ENCODE measurements at places on chromosomes 1 and 21. TPM values are rescaled to one million over a fixed set of nuclear protein-coding genes. Genes with fewer than 3 reads are reported as not detected.

DNA sequence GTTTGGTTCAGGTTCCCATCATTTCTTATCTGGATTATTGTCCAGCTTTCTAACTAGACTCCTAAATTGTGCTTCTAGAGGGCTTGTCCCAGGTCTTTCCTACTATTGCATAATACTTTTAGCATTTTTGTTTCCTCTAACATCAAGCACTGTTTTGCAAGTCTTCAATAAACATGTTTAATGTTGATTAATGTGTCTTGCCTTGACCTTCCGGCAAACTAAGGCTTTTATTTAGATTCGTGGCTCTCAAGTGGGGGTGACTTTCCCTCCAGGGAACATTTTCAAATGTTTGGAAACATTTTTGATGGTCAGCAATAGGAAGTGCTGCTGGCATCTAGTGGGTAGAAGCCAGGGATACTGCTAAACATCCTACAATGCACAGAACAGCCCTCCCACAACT is 90.7 kb downstream of the RPE65 start:
- no peak for DNase-seq

DNA sequence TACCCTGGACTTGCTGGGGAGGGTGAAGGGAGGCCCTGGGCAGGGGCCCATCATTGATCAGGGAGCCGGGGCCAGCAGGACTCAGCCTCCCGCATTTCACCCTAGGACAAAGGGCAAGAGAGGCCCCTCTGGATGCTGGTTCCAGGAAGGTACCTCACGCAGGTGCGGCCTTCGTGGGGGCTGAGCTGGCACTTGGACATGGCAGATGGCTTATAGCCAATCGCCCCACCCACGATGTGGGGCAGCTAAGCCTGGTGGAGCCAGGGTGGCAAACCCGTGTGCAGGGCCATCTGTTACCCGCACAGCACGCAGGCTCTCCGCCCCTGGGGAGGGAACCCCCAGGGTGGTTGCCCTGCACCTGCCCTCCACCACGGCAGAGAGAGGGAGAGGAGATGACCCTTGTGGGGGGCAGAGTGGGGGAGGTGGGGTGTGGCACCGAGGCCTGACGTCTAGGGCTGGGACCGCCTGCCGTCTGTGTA is 2.5 kb downstream of the TFF3 start:
- DNase-seq = peak; percentile 47

IQGAP3 gene
- total RNA-seq = not detected

DNA sequence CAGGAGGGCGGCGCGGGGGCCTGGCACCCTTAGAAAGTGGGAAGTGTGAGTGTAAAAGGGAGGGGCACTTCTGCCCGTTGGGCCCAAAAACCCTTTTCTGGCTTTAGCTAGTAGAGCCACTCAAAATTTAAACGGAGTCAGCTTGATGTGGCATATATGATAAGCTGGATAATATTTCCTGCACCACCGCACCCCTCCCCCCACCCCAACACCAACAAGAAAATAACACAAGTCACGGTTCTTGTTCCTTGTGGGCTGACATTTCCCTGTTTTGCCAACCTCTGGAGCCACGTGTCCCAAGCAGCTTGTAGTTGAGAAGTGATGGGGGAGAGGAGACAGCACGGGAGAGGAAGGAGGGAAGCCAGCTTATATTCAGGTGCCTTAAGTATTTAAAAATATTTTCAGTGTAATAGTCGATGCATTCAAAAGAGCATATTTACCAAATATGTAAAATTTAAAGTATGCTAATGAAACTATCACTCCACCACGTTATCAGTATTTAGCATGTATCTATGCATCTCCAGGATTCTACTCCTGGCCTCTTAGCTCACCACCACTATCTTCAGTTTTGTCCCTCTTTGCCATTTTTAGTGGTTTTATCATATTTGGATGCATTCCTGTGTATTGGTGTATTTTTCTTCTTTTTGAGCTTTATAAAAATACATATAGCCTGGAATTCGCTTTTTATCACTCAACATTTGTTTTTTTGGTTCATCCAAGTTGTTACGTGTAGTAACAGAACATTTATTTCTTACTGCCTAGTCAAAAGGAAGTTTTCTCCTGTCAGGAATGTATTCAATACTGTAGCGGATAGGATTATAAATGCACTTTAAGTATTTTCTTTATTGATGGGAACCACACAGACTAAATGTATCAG is 773 bp upstream of the DDX59 start:
- DNase-seq = no peak

SPRR4 gene
- not detected for total RNA-seq

MAEL gene
- not detected for total RNA-seq
